DND-41 (cell line): ENCODE measurements at places on chromosomes 1 and 21.

GRCh38 chr1:229223498-229223897 lies 47.4 kb upstream of the RAB4A start:
- DNase-seq, result no peak

GRCh38 chr1:164618202-164618564 lies 59.2 kb downstream of the PBX1 start:
- no peak for DNase-seq

DNA sequence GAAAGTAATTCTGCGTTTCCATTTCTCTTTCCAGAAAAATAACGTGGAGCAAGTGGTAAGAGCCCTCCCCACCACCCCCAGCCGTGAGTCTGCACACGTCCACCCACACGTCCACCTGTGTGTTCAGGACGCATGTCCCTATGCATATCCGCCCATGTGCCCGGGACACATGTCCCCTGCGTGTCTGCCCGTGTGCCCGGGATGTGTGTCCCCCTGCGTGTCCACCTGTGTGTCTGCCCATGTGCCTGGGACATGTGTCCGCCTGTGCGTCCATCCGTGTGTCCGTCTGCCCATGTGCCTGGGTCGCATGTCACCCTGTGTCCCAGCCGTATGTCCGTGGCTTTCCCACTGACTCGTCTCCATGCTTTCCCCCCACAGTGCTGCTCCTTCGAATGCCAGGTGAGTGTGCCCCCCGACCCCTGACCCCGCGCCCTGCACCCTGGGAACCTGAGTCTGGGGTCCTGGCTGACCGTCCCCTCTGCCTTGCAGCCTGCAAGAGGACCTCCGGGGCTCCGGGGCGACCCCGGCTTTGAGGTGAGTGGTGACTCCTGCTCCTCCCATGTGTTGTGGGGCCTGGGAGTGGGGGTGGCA lies 5.6 kb downstream of the COL6A1 start:
- no peak for DNase-seq

DNA sequence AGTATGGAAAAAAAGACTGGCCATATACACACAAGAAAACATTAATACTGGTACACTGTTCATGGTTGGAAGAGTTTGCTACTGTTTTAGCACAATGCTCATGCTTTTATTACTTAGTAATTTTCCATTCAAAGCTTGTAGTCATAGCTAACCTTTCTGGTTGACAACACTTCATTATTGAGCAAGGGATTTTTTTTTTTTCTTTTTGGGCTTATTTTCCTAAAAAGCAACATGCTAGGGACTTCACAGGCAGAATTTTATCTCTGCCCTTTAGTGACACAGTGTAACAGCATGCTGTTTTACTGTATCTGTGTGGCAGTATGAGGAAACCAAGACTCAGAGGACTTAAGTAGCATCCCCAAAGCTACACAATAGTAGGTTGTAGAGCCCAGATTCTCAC lies 58.5 kb downstream of the FGGY start:
- no peak for DNase-seq

GRCh38 chr1:241413386-241413785 lies 56.4 kb upstream of the RGS7 start:
- DNase-seq, result no peak

- DNase-seq, result no peak
Measured at GRCh38 chr1:54415991-54416390, 9.8 kb upstream of the SSBP3 start.

DNA sequence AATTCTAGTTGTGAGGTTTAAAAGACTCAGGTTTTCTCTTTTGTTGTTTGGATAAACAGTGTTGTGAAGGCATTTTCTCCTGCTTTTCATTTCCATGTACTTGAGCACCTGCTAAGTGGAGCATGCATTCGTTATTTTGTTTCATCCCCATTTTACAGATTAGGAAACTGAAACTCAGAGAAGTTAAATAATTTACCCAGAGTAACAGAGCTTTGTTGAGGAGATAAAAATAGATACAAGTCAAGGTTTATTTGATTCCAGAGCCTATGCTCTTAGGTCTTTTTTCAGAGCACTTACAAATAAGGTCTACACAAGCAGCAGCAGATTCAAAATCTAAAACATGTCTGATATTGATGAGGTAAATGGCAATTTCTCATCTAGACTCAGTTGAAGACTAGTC lies 254.7 kb upstream of the PTBP2 start:
- DNase-seq, result no peak

- no peak for DNase-seq
Measured at GRCh38 chr1:79638382-79638781, 631.9 kb upstream of the ADGRL4 start.

- no peak for DNase-seq
Measured at GRCh38 chr1:153100245-153100644, 5.9 kb upstream of the SPRR2E start.
